ENCODE measurements at places on chromosomes 12 and 14.
A peak's percentile ranks its signal among the peaks of the same experiment; 100 is the strongest.

DNA sequence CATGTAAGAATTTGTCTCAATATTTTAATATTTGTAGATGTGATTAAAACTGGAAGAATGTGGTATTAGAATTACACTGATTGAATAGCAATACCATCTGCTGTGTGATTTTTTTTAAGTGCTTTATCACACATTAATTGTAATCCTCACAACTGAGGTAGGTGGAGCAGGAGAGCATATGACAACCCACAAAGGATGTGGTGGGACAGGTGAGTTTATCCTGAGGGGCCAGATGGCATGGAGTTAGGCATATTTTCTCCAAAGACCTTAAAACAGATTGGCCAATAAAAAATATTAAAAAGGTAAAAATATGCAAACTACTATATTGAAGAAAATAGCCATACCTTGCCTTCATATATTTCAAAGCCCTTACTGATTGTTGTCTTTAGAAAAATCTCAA is 7.8 kb downstream of the LRRC10 start:
- no peak for DNase-seq

- DNase-seq: no peak
Observed at GRCh38 chr14:51482102-51482501, 169.6 kb upstream of the FRMD6 start.

DNA sequence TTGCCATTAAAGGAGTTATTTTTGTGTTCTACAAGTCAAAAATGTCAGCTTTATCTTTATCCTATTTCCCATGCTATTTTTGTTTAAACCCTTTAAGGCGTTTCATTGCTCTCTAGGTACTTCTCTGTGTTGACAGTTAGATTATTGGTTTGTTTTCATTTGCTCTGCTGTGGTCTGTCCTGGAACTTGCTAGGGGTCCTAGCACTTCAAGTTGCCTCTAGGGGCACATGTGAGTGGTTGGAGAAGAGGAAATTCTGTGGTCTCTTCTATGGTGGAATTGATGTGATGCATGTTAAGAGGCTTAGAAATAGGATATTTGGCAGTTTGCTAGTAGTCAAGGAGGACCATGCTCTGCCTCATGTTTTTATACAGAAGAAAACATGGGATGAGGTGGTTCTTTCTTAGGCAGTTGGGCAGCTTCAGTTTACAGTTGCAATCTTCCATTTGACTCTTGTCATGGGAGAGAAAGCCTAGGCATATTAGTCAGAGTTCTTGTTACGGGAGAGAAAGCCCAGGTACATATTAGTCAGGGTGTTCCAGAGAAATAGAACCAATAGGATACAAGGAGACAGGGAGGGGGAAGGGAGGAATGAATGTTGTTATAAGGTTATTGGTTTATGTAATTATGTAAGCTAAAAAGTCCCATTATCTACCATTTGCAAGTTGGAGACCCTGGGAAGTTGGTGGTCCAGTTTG is 14.4 kb downstream of the TTLL5 start:
- DNase-seq: no peak

DNA sequence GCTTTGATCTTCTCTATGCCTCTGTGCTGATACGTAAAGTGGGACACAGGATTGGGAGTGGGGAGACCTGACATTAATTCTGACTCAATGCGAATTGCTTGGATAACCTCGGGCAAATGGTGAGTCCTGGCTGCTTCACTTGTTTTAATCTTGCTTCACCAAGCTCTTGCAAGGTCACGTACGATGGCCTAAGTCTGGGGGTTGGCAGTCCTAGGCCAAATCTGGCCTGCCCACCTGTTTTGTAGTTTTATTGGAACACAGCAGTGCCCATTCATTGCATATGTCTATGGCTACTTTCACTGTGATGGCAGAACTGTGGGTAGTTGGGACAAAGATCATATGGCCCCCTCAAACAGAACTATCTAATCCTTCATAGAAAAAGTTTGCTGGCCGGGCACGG is 13.4 kb downstream of the CLSTN3 start:
- DNase-seq: no peak

GRCh38 chr14:79383031-79383430 is 828.3 kb downstream of the DIO2 start:
- no peak for DNase-seq

DNA sequence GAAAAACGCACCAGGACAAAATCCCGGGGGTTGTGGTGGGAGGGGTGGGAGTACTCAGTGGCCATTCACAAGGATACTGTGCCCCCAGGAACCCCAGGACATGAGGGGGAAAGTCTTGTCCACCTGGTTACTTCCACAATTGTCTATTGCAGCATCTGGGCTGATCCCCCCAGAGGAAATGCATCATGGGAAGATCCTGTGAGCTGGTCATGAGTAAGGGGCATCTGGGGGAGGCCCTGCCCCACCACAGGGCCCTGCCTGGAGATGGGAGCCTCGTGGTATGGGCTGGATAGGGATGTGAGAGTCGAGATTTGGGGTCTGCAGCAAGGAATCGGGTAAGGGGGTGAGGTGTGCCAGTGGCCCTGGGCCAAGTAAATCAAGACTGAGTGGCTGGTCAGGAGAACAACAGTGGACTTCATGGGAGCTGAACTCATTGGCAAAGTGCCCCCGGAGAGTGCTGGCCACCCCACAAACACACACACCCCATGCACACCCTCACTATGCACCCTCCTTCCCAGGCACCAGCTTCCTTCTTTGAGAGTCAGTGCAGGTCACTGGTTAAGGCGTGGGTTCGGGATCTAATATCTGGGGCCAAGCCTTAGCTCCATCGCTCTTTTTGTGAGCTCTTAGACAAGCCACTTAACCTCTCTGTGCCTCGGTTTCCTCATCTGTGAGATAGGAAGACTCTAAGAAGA is 3.0 kb upstream of the SERPINA1 start:
- DNase-seq: no peak

- DNase-seq: no peak
Observed at GRCh38 chr12:69167648-69168165, 71.7 kb upstream of the CPSF6 start.

DNA sequence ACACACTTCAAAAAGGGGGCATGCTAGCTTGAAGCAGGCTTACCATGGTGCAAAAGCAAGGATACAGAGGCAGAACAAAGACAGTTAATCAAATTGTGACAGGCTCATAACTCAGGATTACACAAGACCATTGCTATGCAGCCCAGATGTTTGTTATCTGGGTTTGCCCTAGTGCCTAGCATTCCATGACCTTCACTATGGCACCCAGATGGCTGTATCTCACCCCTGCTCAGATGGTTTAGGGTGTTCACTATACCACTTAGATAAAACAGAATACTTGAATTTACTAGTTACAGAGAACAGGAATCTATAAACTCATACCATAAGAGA is 56.2 kb downstream of the SDR9C7 start:
- no peak for DNase-seq

GRCh38 chr14:75968456-75968855 is 13.3 kb downstream of the TGFB3 start:
- DNase-seq: no peak

DNA sequence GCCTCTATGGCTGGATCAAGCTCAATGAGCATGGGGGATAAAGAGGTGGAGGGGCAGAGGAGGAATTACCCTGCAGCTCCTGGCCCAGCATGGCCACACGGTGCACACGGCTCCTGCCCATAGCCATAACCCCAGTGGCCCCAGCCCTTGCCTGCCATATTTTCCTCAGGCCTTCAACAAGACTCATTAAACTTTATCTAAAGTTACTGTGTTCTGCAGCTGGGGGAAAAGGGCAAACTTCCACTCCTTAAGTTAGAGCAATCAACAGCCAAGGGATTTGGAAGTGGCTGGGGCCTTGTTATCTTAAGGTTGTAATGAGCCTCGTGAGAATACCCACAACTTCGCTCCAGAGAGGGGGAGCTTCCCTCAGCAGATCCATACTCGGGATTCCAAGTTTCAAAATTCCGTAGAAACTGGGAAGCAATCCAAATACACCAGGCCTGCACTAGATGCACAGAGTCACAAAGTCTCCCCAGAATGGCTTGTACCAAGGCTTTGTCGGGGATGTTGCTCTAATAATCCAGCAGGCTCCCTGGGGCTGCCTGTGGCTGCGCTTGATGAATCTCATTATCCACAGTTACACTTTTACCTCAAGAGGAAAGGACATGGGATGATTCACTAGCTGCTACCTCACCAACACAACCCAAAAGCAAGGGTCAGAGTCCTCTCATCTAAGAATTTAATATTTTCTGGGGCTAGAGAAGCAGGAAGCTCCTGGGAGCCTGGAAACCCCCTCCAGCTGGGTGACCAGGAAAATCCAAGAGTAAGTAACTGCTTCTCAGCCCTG is 13.0 kb upstream of the OR6J1 start:
- no peak for DNase-seq

GRCh38 chr12:11321980-11322379 is 11.7 kb upstream of the PRB4 start:
- no peak for DNase-seq

GRCh38 chr14:56603648-56604047 is 24.1 kb downstream of the TMEM260 start:
- no peak for DNase-seq

GRCh38 chr12:98644433-98644711 is 216 bp downstream of the IKBIP start:
- no peak for DNase-seq

DNA sequence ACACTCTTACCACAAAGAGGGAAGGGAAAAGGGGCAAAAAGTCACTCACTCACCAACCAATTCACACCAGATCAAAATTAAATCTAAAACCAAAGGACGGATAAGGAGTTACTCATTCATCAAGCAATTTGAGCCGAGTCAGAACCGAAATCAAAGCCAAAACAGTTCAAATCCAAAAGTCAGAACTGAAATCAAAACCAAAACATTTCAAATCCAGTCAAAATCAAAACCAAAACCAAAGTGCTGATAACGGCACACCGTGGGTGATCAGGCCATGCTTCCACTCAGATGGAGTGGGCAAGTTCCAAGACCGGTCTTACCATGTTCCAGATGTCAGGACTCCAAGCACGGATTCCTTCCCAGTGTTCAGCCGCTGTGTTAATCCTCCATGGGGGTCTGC is 139.5 kb downstream of the SLC38A6 start:
- no peak for DNase-seq

- DNase-seq: no peak
Observed at GRCh38 chr12:29655861-29656260, 127.9 kb downstream of the TMTC1 start.

DNA sequence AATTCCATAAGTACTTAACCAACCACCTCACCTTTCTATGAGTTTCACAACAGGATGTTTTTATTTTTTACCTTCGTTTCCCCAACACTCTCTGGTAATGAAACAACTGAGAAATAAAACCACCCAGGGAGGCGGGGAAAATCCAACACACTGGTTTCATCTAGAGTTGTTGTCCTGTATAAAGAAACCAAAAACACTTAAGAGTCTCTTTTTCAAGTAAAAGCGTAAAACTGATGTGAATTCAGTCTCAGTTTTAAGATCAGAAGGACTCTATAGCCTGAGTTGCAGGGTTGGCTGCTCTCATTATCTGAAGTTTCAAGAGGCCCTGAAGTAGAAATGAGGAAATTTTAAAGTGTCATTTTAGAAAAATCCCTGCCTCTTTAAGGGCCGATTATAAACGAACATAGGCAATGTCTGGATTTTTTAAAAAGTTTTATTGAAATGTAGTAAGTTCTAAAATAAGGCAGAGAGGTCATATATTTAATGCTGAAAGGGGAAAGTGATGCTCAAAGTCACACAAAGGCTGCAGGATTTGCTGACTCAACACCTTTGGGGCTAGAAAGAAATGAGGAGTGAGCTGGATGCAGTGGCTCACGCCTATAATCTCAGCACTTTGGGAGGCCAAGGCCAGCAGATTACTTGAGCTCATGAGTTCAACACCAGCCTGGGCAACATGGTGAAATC is 27.2 kb downstream of the HIGD1C start:
- DNase-seq: no peak

DNA sequence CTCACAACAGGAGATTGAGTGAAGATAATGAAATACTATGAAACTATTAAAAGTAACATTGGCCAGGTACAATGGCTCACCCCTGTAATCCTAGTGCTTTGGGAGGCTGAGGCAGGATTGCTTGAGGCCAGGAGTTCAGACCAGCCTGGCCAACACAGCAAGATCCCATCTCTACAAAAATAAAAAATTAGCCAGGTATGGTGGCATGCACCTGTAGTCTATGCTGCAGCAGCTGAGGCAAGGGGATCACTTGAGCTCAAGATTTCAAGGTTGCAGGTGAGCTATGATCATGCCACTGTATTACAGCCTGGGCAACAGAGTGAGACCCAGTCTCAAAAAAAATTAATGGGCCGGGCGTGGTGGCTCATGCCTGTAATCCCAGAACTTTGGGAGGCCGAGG is 14.9 kb downstream of the RAD9B start:
- DNase-seq: no peak

- DNase-seq: no peak
Observed at GRCh38 chr12:108640802-108641445, 7.2 kb upstream of the SELPLG start.

- DNase-seq: no peak
Observed at GRCh38 chr14:63614679-63615363, 26.9 kb downstream of the WDR89 start.

- no peak for DNase-seq
Observed at GRCh38 chr12:83931451-83931850, 981.1 kb downstream of the SLC6A15 start.

- DNase-seq: peak; percentile 61
Observed at GRCh38 chr12:25959071-25959961, 834 bp downstream of the RASSF8 start.

DNA sequence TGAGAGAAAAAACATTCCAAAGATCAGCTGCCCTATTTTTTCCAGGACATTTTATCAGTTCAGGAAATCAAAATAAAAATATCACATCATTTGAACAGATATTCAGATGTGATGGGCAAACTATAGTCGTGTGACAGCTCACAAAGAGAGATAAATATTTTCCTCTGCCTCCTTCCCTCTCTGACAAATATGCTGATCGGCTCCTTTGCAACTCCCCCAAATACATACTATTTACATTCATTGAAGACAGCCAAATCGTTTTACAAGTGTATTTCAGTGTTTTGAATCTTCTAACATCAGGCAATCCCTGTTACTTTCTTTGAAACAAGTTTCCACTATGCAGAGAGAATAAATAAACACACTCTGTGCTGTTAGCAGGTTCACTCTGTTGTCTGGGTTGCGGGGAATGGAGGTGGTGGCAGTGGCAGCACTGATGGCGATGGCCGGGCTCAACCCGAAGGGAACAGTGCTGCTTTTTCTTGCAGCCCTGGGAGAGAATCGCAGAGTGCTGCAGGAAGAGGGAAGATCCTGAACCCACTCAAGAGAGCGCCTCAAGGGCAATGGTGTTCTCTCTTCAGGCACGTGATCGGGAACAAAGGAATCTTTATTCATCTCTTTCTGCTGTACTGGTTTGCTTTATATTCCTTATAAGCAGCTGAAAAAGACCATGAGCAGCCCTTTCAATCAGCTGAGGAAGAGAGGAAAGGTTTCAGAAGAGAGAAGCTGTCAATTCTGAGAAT is 142.5 kb downstream of the PHLDA1 start:
- DNase-seq: no peak

DNA sequence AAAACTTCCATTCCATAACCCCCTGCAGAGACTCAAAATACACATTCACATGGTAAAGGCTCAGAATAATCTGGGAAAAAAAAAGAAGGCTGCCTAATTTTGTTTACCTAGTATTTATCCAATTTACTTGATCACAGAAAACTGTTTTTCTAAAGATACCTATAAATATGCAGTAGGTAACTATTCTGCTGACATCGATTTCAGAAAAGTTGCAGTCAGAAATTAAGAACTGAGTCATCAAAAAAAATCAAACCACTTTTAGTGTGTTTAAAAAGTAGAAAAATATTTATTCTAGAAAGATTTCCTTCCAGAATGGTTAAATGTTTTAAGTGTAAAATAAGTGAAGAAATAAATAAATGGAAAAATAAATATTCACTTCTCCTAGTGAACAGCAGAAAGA is 254.5 kb upstream of the CAND1 start:
- DNase-seq: no peak
